NCI-H774 (cell line): ENCODE measurements at places on chromosomes 12 and 14.

DNA sequence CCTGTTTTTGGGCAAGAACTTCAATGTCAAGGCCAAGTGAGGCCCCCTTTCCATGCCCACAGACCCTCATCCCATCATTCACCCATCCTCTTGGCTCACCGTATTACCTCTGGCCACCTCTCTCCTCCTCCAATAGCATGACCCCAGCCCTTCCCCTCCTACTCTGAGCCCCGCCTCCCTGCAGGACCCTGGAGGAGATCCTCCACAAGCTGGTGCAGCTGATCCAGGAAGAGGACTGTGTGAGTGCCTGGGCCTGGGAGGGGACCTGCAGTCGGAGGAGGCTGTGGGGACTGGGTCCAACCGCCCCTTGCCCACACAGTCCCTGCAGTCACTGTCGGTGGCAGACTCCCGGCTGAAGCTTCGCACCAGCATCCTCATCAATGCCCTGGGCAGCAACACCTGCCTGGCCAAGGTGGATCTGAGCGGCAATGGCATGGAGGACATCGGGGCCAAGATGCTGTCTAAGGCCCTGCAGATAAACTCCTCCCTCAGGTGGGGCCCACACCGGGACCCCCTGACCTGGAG is 7.2 kb downstream of the CARMIL3 start:
- no peak for DNase-seq

DNA sequence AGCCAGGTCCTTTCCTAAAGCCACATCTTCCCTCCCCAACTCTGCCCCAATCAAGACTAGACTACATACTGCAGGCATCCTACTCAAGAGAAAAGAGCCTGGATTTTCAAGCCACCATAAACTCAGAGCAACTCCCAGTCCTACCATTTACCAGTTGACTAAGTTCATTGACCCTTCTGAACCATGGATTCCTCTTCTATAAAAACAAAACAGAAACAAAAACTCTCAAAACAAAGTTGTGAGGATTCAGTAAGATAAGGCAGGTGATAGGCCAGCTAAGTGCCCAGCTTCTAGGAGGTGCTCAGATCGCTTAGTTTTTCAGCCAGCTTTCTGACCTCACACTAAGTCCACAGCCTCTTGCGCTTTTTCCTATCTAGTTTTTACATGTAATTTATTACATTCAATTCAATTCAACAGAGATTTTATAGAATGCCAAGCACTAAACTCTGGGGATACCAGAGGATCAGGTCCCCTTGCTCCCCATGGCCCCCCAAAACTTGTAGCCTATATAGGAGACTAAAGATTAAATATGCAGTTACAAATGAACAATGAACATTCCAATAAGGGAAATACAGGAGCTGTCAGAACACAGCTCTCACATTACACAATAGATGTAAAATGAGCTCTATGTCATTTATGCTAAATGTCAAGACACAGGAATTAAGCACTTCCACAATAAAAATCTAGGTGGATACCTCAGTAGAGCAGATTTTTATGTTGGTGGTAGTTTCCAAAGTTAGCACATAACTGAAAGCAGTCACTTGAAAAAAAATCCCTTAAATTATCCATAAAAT is 104.5 kb upstream of the EGLN3 start:
- DNase-seq = no peak

- no peak for DNase-seq
Observed at GRCh38 chr14:106378191-106378590, 851.8 kb downstream of the TMEM121 start.

GRCh38 chr12:4648501-4649357 is at the start of the genes AKAP3 and NDUFA9:
TSS of gene AKAP3 (minus strand) at chr12:4649051. CDS start at chr12:4638196, 10,855 bp downstream.
TSS of gene NDUFA9 (plus strand) at chr12:4649114. CDS start at chr12:4649127, 13 bp downstream.
- peak; percentile 84 for DNase-seq

- DNase-seq = no peak
Observed at GRCh38 chr12:131114942-131115584, 161.4 kb downstream of the ADGRD1 start.

- DNase-seq = no peak
Observed at GRCh38 chr12:106170285-106170684, 31.5 kb upstream of the NUAK1 start.

GRCh38 chr12:70659077-70659606 is 21.9 kb upstream of the PTPRB start:
- no peak for DNase-seq
